ENCODE measurements at places on chromosomes 1 and 21. TPM values are rescaled to one million over a fixed set of nuclear protein-coding genes. Genes with fewer than 3 reads are reported as not detected.

Gene SLC45A3
- 17.0 TPM for total RNA-seq

Gene ZNF683
- not detected for total RNA-seq

Gene DCST2
- total RNA-seq, result not detected

Gene IRF6
- total RNA-seq, result 27.3 TPM

Gene BROX
- total RNA-seq, result 13.3 TPM

Gene CELA2B
- total RNA-seq, result not detected

Gene ANKRD45
- not detected for total RNA-seq

Gene TUFT1
- 2.8 TPM for total RNA-seq

Gene RASSF5
- 10.7 TPM for total RNA-seq

Gene AGMAT
- total RNA-seq, result 57.7 TPM

Gene TRIM58
- 2.1 TPM for total RNA-seq

Gene S100A3
- total RNA-seq, result not detected

Gene ROR1
- total RNA-seq, result 0.04 TPM

Gene RNU1-3
- under 0.01 TPM for total RNA-seq

Gene MNDA
- 6.6 TPM for total RNA-seq

Gene SUSD4
- 1.3 TPM for total RNA-seq

Gene OXCT2
- total RNA-seq, result 0.35 TPM

Gene NID1
- total RNA-seq, result 45.7 TPM

Gene IVL
- not detected for total RNA-seq

Gene TSPAN1
- 3.3 TPM for total RNA-seq

Gene FAM72A
- total RNA-seq, result 0.71 TPM

Gene GSTM5
- total RNA-seq, result not detected

Gene NRDC
- 85.1 TPM for total RNA-seq

Gene MROH7
- 0.95 TPM for total RNA-seq

Gene TMEM61
- not detected for total RNA-seq

Gene KPRP
- total RNA-seq, result not detected

Gene THEM5
- not detected for total RNA-seq

Data from right lobe of liver (tissue), 6 donors.